ENCODE measurements at places on chromosomes 11 and 22.

DNA sequence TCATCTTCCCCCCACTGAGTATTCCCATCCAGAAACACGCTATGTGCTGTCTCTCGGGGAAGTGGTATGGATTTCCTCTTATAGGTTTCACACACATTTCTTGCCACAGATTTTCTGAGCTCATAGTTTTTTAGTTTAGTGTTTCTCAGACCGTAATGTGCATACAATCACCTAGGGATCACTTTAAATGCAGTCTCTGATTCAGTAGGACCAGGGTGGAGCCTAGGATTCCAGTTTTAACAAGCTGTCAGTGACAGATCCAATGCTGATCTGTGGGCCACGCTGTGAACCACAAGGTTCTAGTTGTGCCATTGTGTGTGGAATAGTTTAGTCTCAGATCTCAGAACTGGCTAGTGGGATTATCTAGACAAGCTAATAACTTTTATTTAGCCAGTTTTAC is 23.7 kb upstream of the CXCR5 start:
- DNase-seq: no peak

GRCh38 chr11:120608760-120609211 is 97.2 kb downstream of the GRIK4 start:
- DNase-seq: no peak

DNA sequence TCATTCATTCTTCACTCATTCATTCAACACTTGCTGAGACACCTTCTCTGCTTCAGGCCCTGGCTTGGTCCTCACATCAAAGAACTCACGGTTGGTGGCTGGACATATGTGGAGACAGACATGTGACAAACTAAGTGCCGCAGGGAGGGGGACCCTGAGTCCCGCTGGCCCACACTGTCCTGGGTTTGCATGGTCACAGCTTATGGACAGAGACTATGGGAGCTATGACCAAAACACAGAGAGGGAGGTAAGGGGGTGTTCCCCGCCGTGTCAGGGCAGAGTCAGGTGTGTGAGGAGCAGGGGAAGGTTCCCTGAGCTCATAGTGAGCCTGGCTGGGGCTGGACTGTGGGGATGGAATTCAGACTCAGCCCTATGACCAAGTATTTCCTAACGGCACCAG is 123.1 kb downstream of the MPPED1 start:
- no peak for DNase-seq

DNA sequence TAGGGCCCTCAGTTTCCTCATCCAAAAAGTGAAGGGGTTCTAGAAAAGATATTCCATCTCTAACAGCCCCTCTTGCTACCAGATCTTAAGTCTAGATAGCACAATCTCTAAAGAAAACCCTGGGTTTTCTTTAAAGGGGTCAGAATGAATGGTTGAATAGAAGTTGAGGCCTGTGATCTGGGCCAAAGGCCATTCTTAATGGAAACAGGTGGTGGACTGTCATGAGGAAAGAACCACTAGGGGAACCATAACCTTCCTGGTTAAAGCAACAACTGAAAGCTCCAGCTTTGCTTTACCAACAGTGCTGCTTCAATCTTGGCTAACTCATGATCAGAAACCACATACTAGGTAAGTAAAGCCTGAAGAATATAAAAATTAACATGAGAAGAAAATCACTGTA is 1.8 kb downstream of the CELF1 start:
- DNase-seq: no peak

GRCh38 chr11:8814923-8815240 is 96.1 kb upstream of the AKIP1 start:
- DNase-seq: no peak

DNA sequence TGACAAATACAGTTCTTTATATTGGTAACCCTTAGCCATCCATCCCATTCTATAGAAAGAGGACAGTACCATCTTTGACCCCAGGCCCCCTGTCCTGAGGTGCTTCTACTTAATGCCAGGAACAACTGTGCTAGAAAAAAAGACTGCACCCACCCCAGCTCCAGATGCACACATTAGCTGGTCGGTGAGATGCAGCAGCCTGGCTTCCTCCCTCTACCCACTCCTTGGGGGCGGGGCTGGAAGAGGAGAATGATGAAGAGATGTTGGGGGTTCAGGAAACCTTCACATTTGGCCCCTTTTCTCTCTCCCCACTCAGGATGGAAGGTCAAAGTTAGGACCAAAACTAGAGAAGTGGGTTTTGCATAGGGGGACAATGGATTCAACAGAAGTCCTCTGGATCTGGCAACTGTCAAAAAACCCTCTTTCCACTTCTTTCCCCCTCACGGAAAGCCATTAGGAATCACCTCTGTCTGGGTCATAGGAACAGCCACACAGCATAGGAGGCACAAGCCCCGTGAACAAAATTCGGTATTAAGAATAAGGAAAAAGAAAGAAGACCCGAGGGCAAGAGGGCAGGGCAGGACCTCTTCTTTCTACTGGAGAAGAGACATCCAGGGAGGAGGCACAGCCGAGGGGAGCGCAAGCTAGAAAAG is 755 bp downstream of the NRIP3 start:
- DNase-seq: no peak

GRCh38 chr22:25666308-25666707 is 75.7 kb upstream of the MYO18B start:
- no peak for DNase-seq

- DNase-seq: no peak
Observed at GRCh38 chr11:96088914-96089313, 165.0 kb upstream of the MTMR2 start.

DNA sequence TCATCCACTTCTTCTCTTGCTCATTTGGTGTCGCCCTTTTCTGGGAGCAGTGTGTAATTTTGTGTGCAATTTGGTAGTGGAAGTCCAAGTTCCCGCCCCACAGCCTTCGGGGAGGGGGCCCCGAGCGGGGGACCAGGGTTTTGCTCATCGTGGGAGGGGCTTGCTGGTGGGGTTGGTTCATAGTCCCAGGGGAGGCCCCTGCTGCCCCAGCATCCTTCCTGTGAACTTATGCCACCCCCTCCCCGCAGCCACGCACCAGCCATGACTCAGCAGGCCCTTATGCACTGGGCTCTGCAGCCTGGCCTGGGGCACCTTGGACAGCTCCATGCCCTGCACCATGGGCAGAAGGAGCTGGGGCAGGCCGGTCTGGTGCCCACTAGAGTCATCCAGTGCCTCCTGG is 1183.6 kb downstream of the BRD1 start:
- no peak for DNase-seq

GRCh38 chr11:104394508-104394907 is 230.6 kb upstream of the PDGFD start:
- no peak for DNase-seq

DNA sequence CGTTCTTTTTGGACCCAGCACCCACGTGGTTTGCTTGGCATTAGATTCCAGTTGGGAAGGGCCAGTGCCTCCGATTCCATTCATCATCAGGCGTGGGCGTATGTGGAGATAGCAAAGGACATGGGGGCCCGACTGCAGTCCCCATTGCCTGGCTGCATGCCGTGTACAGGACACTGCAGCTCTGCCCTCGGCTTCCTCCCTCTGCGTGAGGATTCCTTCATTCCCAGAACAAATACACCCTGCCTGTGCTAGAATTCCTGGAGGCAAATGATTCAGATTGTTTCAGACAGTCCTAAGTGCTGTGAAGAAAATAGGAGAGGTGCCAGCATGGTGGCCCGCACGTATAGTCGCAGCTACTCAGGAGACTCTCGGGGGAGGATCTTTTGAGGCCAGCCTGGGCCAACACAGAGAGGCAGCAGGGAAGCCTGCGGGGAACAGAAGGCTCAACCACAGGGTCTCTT is 15.4 kb downstream of the DERL3 start:
- DNase-seq: no peak

DNA sequence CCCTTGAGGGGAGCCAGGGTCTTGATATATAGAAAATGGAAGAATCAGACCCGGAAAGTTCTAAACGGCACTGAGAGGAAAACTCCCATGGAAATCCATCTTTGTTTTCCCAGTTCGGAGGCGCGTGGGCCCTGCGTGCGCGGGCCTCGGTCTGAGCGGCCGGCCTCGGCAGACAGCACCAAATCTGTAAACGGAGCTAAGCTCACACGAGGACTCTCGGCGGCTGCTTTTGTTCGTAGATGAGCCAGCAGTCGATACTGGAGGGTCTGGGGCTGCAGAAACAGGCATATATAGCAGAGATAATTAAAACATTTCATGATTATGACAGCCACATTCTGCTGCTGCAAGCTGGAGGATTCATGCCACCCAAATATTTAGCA is 68.5 kb upstream of the PPARA start:
- DNase-seq: no peak

- no peak for DNase-seq
Observed at GRCh38 chr22:42743501-42743991, 22.9 kb upstream of the A4GALT start.

- no peak for DNase-seq
Observed at GRCh38 chr11:87425391-87425790, 387.7 kb downstream of the TMEM135 start.

- DNase-seq: no peak
Observed at GRCh38 chr22:49699928-49700498, 127.7 kb downstream of the BRD1 start.

GRCh38 chr11:122695076-122695615 is 39.6 kb downstream of the UBASH3B start:
- DNase-seq: no peak

DNA sequence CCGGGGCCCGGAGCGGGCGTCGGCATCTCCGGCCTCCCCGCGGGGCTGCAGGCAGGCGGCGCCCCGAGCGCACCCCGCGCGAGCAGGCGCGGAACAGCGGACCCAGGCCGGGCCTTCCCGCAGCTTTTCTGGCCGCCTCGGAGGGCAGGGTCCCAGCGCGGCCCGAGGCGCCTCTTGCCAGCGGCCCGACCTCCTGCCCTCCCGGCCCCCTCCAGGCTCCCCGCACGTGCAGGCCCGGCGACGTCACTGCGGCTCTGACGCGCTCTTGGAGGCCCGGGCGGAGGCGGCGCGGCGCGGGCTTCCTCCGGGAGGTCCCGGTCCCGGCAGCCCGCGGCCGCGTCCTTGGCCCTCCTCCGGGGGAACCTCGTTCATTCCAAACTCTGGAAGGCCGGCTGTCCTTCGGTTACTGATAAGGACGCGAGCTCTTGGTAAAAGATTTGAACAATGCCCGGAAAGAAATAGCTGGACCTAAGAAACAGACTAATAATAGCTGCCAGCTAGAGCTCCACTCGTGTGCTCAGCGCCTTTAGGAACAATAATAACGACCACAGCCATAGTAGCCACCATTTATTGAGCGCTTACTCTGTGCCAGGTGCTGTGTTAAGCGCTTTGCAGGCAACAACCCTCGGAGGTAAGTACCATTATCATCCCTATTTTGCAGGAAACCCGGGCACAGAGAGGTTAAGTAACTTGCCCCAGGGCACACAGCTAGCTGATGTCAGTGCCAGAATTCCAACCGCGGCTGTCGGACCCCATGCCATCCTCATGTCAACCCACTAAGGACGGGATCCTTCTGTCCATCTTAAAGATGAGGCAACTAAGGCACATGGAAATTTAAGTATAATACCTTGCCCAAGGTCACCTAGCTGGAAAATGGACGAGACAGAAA is 39.1 kb upstream of the CREB3L1 start:
- DNase-seq: no peak

GRCh38 chr11:3086671-3087150 is 29.5 kb upstream of the CARS1 start:
- no peak for DNase-seq

- no peak for DNase-seq
Observed at GRCh38 chr11:105719073-105719822, 109.4 kb downstream of the GRIA4 start.

DNA sequence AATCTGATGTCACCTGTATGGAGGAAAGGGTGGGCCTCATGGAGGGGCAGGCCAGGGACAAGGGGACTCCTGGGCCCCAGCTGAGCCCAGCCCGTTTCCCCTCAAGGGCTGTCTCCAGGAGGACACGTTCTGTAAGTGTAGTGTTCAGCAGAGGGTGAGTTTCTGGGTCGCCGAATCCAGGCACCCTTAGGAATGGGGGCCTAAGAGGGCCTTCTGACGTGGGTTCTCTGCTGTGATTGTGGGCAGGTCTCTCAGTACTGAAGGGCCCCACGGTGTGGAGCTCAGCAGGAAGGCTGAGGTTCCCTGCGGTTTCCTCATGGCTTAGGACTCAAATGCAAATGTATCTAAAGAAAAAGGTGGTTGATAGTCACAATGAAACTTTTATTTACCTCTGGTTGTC is 6.5 kb downstream of the PTDSS2 start:
- DNase-seq: no peak

DNA sequence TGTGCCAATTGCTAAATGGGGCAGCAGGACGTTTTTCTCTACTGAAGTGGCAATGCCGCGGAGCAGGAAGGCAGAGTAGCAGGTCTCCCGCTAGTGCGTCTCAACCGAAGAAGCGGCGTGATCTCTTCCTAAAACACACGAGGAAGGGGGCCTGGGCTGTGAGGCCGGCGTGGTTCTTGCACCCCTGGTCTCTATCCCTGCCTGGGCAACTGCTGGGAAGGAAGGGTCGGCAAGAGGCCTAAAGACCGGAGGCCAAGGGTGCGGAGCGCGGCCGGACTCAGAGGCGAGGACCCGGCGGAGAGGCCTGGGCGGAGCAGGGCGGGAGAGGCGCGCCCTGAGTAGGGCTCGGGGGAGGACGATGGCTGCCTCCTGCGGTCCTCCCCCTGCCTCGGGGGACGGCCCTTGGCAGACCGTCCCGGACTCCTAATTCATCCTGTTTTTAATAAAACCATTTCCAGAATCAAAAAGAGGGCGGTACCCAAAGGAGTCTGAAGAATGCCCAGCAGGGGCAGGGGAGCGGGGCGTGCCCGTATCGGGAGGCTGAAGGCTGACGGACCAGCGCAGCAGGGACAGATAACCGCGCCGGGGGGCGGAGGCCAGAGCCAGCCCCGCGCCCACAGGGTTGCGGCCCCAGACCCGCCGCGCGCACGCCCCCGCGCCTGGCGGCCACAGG is 572 bp upstream of the APLP2 start:
- peak; percentile 64 for DNase-seq

GRCh38 chr11:111947143-111947542 is 10.0 kb downstream of the DIXDC1 start:
- no peak for DNase-seq

DNA sequence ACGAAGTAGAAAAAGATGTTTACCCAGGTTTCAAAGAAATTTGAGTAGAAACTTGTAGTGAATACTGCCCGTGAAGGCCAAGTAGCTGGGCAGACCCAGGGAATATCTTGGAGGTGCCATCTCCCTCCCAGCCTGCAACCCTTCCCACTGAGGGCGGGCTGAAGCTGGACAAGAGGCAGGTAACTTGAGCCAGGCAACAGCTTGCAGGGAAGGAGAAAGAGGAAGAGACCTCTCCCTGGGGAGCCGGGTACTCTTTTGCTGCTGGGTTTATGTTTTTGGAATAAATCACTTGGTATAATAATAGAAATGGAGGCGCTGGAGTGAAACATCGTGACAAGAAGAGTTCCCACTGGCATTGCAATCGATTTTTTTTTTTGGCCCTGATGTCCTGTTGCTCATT is 49.4 kb upstream of the JAM3 start:
- no peak for DNase-seq

GRCh38 chr11:42806191-42806590 is 505.6 kb upstream of the API5 start:
- DNase-seq: no peak

- DNase-seq: no peak
Observed at GRCh38 chr22:28882545-28882877, 861 bp upstream of the ZNRF3 start.
